Activated T-cell treated with anti-CD3 and anti-CD28 coated beads, Interleukin-2, amount 50 U/mL, for 72 hours (primary cell): ENCODE measurements at places on chromosomes 1 and 21. TPM values are rescaled to one million over a fixed set of nuclear protein-coding genes. Genes with fewer than 3 reads are reported as not detected.

- H3K4me1 ChIP-seq, result peaks cover 47% of the 10 kb centered on the region
- H3K27me3 ChIP-seq, result no peaks in the 10 kb centered on the region
- no peak for DNase-seq
Measured at GRCh38 chr1:184945678-184946412, 28.5 kb downstream of the NIBAN1 start.

DNA sequence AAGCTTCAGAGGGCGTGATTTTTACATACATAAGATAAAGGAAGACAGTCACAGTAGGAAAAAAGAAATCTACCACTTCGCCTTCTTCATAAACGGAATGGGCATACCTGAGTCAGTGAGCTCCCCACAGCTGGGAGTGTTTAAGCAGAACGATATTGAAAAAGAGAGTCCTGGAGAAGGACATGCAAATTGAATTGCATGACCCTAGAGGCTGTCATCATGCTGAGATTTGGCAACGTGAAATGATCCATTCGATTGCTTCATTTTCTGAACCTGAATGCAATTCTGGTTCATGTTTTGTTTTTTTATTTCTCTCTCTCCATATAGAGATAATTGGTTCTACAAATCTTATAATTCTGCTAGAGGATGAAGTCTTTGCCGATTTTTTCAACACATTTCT, 3.7 kb downstream of the RGSL1 start:
- H3K36me3 ChIP-seq, result no peaks in the 10 kb centered on the region
- no peak overlapping the region for H3K27ac ChIP-seq
- no peak for DNase-seq
- peaks cover 13% of the 10 kb centered on the region for H3K27me3 ChIP-seq
- no peaks in the 10 kb centered on the region for H3K4me1 ChIP-seq

GRCh38 chr1:50735443-50735842, 224.6 kb downstream of the FAF1 start:
- no peak overlapping the region for H3K27ac ChIP-seq
- DNase-seq, result no peak
- H3K4me3 ChIP-seq, result no peak overlapping the region
- no peaks in the 10 kb centered on the region for H3K4me1 ChIP-seq

DNA sequence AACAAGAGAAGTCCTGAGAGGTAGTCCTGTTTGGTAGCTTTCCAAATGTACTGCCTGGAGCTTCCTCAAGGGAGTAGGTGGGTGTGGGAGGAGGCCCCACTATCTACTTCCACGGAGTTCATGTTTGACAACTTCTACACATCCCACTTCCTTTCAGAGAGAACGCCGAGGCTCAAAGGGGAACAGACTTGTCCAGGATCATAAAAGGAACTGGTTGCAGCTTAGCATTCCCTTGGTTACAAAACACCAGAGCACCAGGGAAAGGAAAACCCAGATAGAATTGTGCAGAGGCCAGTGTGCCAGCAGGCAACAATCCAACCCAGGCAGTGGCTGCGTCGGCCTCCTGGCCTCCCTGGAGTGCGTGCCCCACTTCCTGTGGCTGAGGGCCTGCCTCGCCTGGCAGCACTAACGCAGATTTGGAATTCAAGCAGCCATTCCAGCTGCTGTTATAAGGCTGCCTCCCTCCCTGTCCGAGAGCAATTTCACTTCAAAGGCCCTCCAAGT, 4.2 kb upstream of the RAP1GAP start:
- no peak overlapping the region for H3K4me3 ChIP-seq
- peaks cover 2% of the 10 kb centered on the region for H3K27me3 ChIP-seq
- no peak overlapping the region for H3K27ac ChIP-seq
- no peaks in the 10 kb centered on the region for H3K36me3 ChIP-seq
- no peak for DNase-seq
- no peaks in the 10 kb centered on the region for H3K4me1 ChIP-seq

GRCh38 chr1:116693759-116694480, 26.4 kb upstream of the IGSF3 start:
- H3K4me3 ChIP-seq, result no peak overlapping the region
- no peaks in the 10 kb centered on the region for H3K4me1 ChIP-seq
- no peak for DNase-seq

DNA sequence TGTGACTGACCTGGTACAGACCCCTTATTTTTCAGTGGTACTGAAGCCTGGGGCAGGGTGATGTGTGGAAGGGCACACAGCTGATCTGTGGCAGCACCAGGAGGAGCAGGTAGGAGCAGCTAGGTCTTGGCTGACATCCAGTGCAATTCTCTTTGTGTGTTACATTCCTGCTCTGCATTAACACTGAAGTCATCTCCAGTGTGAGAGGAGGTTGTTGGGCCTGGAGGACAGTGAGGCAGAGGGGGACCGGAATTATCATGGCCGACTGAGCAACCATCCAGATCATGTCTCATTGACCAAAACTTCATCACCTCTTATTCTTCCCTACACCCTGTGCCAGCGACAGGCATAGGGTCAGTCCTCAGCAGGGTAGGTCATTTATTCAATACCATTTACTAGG, 1.5 kb downstream of the SLAMF8 start:
- H3K36me3 ChIP-seq, result no peaks in the 10 kb centered on the region
- no peak for DNase-seq
- no peak overlapping the region for H3K4me3 ChIP-seq
- peaks cover 59% of the 10 kb centered on the region for H3K4me1 ChIP-seq

- H3K4me1 ChIP-seq, result peaks cover 14% of the 10 kb centered on the region
- no peak overlapping the region for H3K4me3 ChIP-seq
- no peaks in the 10 kb centered on the region for H3K36me3 ChIP-seq
Measured at GRCh38 chr1:203126151-203126865, 1.2 kb upstream of the ADORA1 start.

GRCh38 chr1:60184521-60184920, 111.0 kb upstream of the C1orf87 start:
- H3K4me3 ChIP-seq, result no peak overlapping the region
- H3K27me3 ChIP-seq, result no peaks in the 10 kb centered on the region
- DNase-seq, result no peak
- H3K4me1 ChIP-seq, result no peaks in the 10 kb centered on the region
- H3K36me3 ChIP-seq, result peaks cover 10% of the 10 kb centered on the region

DNA sequence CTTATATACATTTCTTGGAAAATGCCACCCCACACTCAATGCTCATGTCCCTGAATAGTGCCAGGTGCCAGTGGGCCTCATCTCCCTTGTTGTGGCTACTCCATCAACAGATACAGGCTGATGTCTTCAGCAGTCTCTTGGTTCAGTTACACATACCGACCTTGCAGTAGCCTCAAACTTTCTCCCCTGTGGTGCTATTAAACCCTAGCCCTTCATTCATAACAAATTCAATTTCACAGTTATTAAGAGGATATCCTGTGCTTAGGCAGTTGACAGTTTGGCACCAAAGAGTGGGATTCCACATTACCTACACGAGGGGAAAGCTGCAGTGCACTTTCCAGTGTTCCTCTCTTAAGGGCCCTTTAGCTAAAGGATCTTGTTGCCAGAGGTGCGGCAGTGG, 35.9 kb upstream of the CAMK1G start:
- no peak for DNase-seq
- no peaks in the 10 kb centered on the region for H3K36me3 ChIP-seq
- H3K4me3 ChIP-seq, result no peak overlapping the region
- H3K4me1 ChIP-seq, result peaks cover 3% of the 10 kb centered on the region
- peaks cover 27% of the 10 kb centered on the region for H3K27me3 ChIP-seq
- no peak overlapping the region for H3K27ac ChIP-seq

CRNN gene
- not detected for total RNA-seq

LCE1F gene
- total RNA-seq, result not detected

MYOC gene
- total RNA-seq, result not detected

SUSD4 gene
- total RNA-seq, result 1.1 TPM
